HCEC 1CT (cell line): ENCODE measurements at places on chromosomes 7 and 10.
A peak's percentile ranks its signal among the peaks of the same experiment; 100 is the strongest.

DNA sequence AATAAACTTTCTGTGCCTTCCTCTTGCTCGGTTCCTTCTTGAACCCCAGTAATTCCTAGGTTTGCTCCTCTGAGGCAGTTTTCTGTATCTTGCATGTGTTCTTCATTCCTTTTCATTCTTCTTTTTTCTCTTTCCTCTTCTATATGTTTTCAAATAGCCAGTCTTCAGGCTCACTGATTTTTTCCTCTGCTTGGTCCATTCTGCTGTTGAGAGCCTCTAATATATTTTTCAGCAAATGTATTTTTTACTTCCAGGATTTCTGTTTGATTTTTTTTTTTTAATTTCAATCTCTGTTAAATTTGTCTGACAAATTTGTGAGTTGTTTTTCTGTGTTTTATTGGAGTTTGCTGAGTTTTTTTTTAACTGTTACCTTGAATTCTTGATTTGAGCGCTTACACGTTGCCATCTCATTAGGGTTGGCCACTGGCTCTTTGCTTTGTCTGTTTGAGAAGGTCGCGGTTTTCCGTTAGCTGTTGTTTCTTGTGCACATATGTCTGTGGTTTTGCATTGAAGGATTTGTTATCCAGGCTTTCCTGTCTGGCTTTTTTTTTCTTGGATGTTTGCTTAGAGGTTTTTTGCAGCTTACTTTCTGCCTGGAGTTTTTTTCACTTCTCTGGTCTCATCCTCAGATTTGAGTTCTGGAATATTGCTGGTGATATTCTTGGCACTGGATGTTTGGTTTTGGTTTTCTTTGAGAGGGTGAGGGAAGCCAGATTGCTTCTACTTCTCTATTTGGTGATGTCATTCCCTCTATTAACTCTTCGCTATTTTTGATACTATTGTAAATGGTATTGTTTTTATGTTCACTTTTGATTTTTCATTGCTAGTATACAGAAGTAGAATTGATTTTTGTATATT is 12.7 kb downstream of the SPRN start:
- no peak for DNase-seq

DNA sequence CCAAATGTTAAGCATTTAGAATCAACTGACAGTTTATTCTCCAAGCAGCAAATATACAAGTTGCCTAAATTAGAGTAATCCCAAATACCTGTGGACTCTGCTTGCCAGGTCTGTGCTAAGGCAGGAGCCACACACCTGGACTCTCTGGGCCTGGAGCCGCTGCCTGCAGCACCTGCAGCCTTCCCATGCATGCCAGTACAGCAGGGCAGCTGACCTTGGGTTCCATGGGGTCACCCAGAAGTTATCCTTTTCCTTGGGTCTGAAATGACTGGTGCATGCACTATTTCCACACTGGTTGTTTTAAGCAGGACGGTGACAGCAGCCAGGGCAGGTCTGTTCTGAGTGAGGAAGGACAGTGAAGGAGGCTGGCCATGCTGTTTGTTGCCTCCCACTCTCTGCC is 573.2 kb downstream of the GLRX3 start:
- no peak for DNase-seq

DNA sequence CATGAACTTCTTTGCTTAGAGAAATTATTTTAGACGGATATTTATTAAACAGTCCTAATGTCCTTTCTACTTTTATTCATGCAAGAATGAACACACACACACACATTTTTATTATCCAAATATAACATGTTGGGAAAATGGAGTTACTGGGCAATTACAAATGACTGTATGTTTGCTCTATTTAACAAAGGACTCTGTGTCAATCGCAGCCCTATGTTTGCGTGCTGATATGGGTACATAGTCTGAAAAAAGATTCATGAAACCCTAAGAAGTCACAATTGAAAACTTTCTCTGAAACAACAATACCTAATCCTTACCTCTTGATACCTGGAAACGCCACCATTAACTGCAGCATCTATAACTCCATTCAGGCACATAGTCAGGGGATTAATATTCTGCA is 184.7 kb upstream of the IMMP2L start:
- DNase-seq, result no peak

- DNase-seq, result no peak
Measured at GRCh38 chr10:68938117-68938516, 17.9 kb upstream of the DDX21 start.

GRCh38 chr7:151923097-151923876 is 33.0 kb upstream of the GALNTL5 start:
- no peak for DNase-seq

DNA sequence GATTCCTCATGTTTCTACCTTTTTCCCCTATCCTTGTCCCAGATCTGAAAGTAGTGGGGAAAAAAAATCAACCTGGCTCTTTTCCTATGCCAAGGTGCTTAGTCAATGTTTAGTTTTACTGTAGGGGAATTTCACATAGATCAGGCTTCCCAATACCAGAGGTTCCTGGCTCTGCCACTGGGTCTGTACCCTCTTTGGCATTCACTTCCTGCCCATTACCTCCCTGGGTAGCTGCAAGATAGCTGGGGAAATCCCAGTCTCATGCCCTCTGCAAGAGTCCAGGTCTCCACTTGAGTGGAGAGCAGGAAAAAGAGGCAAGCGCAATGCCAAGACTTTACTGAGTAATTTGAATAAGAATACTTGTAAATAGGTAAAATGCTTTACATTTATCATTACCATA is 3.5 kb upstream of the BPGM start:
- no peak for DNase-seq

DNA sequence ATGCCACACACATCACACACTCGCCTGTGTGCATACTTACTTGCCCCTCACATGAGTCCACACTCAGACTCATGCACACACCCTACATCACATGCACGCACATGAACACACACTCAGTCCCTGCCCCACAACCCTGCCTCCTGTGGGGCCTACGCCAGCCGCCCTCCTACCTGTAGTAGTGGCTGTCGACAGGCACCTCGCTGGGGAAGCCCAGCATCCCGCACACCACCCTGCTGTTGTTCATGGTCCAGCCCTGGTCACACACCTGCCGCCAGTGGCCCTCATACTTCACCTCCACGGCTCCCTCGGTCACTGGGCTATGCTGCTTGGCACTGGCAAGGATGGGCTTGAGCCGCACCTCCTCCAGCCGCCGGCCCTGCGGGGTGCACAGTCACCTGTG is 7.2 kb downstream of the LOXL4 start:
- DNase-seq, result no peak

DNA sequence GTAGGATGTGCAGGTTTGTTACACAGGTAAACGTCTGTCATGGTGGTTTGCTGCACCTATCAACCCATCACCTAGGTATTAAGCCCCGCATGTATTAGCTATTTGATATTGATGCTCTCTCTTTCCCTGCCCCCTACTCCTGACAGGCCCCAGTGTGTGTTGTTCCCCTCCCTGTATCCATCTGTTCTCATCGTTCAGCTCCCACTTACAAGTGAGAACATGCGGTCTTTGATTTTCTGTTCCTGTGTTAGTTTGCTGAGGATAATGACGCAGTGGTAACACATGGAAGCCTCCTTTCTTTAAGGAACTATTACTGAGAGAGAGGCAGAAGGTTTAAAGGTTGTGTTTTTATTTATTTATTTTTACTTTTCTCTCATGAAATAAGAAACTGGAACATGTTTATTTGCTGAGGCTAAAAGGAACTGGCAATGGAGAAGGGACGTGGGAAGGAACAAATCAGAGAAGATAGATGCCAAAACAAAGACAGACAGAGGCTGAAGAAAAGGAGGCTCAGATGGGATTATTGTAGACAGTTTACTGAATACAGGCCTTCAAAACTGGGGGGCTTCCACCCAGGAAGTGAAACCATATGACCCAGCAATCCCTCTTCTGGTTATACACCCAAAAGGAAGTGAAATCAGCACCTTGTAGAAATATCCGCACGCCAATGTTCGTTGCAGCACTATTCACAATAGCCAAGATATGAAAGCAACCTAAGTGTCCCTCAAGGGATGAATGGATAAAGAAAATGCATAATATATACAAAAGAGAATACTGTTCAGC is 556.3 kb downstream of the GRM8 start:
- DNase-seq, result no peak

DNA sequence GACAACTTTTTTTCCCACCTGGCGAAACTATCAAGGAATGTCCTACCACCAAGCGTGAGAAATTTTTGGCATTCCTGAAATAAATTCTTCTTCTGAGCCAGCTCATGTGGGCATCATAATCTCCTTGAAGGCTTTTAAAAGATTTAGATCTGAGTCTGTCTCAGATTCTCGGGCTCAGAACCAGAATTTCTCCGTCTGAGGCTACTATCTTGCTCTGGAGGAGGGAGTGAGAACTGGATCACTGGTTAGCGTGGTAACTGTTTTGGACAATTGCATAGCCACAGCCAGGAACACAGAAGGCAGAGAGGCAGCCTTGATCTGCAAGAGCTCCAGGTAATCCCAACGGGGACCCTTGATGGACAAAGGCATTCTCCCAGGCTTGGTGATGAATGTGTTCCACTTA is 1.0 kb upstream of the PLAC9 start:
- no peak for DNase-seq

DNA sequence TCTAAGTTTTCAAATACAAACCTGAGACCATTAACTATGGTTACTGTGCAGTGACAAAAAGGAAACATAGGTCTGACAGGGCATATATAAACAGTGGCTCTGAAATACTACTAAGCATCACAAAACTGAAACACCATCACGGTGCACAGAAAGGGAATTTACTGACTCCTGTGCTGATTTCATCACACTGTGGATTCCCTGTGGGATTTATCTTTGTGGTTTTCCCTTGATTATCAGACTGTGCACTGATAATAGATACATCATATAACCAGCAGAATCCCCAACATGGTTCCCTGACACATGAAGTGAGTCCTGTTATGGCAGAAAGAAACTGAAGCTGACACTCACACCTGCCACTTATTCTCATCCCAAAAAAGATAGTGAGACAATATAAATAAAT is 676.3 kb upstream of the KCND2 start:
- no peak for DNase-seq

GRCh38 chr7:33388332-33388731 is 259.0 kb downstream of the BBS9 start:
- DNase-seq, result no peak

- no peak for DNase-seq
Measured at GRCh38 chr10:60073397-60073780, 167.0 kb upstream of the CCDC6 start.

GRCh38 chr10:110216240-110216639 is 8.8 kb downstream of the MXI1 start:
- DNase-seq, result no peak

- DNase-seq, result no peak
Measured at GRCh38 chr10:98080494-98080893, 50.1 kb upstream of the CRTAC1 start.

DNA sequence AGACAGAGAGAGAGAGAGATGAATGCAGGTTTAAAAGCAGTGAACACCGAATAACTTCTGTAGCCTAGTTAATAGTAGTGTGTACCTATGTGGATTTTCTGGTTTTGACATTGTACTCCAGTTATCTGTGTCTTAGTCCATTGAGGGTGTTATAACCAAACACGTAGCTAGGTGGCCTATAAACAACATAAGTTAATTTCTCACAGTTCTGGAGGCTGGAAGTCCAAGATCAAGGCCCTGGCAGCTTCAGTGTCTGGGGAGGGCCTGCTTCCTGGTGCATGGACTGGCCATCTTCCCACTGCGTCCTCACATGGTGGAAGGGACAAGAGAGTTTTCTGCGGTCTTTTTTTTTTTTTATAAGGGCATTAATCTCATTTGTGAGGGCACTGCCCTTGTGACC is 23.5 kb downstream of the AOC1 start:
- peak; percentile 9 for DNase-seq

GRCh38 chr10:113132591-113133121 is 182.6 kb downstream of the TCF7L2 start:
- peak; percentile 56 for DNase-seq

DNA sequence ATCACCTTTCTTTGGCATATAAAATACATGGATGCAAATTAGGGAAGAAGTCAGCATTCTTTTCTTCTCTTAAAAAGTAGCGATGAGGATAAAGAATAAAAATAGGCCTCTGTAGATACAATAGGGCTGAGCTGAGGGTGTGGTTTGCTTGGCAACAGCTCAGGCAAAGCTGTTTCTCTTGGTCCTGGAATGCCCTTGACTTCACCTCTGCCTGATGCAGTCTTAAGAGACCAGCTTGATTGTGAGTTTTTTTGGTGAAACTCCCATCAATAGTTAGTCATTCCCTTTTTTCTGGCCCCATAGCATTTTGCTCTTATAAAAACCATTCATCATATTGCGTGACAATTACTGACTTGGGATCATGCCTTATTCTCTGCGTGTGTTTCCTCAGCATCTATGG is 42.1 kb upstream of the MKLN1 start:
- no peak for DNase-seq

DNA sequence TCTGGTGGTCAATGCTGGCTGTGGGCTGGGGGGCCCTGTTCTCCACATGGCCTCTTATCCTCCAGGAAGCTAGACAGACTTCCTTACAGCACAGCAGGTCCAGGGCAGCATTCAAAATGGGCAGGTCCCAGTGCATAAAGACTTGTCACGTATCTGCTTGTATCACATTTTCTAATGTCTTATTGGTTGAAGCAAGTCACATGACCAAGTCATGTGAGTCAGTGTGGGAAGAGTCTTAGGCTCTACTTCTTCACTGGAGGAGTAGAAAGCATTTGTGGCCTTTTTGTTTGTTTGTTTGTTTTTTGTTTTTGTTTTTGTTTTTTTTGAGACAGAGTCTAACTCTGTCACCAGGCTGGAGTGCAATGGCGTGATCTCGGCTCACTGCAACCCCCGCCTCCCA is 104.7 kb downstream of the COL13A1 start:
- DNase-seq, result no peak

GRCh38 chr10:47340608-47341170 is 7.5 kb upstream of the RBP3 start:
- DNase-seq, result peak; percentile 14

GRCh38 chr10:18293536-18294510 is 153.6 kb downstream of the CACNB2 start:
- no peak for DNase-seq

DNA sequence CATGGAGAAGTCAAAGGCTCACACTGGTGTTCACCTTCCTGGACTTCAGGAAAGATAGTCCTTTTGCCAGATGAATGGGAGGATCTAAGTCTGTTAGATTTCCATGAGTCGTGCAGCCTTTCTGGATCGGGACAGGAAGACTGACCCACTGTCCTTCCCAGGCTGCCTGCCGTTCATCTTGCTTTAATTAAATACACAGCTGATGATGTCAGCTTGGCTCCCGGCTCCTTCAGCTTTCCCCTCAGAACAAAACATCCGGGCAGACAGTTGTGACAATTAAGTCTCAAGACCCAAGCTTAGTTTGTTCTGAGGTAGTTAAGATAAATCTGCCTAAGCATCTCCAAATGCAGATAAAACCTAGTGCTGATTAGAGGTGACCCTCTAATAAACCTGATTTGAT is 58.6 kb downstream of the AUTS2 start:
- DNase-seq, result no peak
